RPMI7951 (cell line): ENCODE measurements at places on chromosomes 1 and 21. TPM values are rescaled to one million over a fixed set of nuclear protein-coding genes. Genes with fewer than 3 reads are reported as not detected.

- no peak for DNase-seq
Observed at GRCh38 chr1:37519613-37520012, 5.0 kb upstream of the MEAF6 start.

The HSPA13 gene
- total RNA-seq = 101 and 119 TPM in 2 replicates

The A3GALT2 gene
- total RNA-seq = not detected in 2 replicates

The OR2L8 gene
- total RNA-seq = not detected in 2 replicates

GRCh38 chr1:167648252-167648849 lies 18.3 kb downstream of the RCSD1 start:
- no peak for DNase-seq

DNA sequence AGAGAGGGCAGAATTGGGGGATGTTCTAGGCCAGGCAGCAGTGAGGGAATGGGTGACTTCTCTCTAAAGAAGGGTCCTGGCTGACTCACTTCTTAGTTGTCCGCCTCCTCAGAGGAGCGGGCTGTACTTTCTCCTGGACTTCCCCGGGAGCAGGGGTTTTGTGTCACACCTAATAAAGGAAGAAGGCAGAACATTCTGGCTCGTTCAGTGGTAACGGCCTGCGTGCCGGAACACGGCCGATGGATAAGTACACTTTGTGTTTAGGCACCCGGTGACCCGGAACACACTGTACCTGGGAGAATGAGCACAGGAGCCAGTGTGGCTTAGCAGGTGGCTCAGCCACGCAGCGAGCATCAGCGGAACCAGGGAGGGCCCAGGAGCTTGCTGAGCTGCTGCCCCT lies 84.7 kb downstream of the FBXO2 start:
- DNase-seq = no peak

The INAVA gene
- total RNA-seq = 18.0 and 19.9 TPM in 2 replicates

DNA sequence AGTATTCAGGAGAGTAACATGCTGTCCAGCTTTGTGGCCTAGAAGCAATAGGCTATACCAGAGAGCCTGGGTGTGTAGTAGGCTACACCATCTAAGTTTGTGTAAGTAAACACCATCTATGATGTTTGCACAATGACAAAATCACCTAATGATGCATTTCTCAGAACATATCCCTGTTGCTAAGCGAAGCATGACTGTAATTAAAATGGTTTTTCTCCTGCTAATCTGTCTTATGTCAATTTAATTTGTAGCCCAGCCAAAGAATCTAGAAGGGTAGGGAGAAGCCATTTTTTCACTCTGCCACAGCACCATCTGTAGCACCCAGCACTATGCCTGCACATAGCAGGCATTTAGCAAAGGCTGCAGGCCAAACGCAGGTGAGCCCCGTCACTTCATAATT lies 2.0 kb upstream of the TTC24 start:
- DNase-seq = no peak

DNA sequence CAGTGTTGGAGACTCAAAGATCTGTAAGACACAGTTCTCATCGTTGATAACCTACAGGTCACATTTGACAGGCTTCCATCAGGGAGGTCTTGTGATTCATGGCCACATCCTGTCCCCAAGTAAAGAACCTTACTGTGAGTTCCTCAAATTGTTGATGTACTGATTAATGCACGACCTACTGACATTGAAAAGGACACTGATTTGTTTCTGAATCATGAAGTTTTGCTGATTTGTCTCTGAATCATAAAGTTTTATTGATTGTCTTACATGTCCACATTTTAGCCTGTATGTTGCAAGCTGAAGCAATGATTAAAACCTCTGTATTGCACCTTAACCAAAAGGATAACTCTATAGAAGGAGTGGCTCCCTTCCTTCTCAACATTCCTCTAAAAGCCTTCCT lies 476.3 kb upstream of the RUNX1 start:
- DNase-seq = peak; percentile 36

The RBM8A gene
- total RNA-seq = 173 and 182 TPM in 2 replicates
